ENCODE measurements at places on chromosomes 1 and 21.

- DNase-seq, result no peak
These were observed 1.9 kb downstream of the SAMD13 start for GRCh38 chr1:84303314-84303830.

DNA sequence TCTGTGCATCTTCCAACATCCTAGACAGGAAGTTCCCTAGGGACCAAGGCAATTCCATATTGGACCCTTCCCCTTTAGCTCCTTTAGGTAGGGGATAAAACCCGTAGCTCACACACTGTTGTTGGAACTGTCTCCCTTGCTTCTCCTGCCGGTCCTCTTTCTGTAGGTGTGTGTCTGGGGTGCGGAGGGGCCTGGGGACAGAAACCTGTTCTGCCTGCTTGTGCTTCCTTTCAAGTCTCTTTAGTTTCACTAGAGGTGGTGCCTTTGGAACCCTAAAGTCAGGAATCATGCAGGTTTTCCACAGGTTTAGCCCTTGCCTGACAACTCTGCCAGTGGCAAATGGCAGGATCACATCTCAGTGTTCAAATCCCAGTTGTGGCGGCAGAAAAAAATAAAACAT is 74.6 kb upstream of the PTGFRN start:
- no peak for DNase-seq

DNA sequence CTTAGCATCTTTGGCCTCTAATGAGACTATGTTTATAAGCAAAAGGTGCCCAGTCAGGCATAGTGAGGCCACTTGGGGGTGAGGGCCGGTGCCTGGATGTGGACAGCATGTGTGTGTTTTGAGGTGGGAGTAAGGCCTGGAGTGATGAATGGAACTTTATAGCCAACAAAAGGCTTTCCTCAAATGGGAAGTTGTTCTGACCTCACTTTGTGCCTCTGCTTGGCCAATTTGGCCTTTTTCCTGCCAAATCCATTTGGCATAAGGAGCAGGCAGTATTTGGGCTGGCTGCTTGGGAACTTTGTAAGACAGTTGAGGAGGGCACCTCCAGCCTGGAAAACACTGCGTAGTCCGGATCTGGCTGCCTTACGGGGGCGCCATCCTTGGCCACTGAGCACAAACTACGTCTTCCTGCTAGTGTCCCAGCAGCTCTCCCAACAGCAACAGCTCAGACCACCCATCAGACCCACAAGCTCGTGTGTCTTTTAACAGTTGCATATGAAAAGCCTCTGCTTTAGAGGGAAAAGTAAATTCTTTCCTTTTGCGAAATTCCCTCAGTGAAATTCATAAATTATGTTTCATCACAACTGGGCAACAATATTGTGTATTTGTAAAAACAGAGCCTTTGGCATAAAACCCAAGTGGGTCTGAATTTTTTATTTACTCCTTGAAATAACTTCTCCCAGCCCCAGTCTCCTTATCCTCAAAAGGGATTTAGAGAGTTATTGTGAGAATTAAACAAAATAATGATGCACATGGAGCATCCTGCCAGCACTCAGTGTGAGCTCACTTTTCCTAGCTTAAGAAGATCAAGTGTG is 322.9 kb downstream of the DISC1 start:
- DNase-seq, result no peak

DNA sequence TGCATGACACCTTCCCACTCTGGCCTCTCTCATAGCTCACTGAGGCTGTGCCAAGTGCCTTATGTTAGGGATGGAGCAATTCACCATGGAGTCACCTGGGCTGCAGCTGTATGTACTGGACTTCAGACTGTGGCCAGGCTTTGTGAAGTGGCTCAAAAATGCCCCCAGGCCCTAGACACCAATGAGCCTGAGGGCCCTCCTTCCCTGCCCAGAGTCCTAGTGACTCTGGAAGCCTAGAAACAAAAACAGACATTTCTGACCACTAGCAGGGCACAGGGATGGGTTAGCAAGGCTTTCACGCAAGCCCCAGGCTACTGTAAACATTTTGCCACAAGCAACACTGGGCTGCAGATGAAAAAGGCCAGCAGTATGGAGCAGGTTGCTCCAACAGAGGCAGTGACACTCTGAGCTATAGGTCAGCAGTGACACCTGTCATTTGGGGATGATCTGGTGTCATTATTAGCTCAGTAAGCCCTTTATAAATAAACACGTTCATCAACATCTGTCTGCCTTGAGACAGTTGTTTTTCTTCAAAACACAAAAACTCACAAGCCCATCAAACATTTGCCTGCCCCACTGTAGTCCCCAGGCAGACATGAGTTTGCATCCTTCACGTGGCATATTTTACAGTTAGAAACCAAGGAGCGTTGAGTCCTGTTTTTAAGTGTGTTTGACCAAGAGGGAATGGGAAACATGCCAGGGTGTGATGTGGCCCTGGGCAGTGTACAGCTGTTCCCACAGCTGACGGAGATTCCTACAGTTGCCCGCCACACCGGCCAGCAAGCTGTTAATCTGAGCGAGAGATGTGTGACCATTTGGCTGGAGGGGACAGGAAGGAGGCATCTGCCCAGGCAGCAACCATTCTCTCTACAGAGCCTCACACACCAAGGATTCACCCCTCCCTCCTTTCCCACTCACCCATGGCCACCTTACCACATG is 66.8 kb downstream of the KCNN3 start:
- DNase-seq, result no peak

DNA sequence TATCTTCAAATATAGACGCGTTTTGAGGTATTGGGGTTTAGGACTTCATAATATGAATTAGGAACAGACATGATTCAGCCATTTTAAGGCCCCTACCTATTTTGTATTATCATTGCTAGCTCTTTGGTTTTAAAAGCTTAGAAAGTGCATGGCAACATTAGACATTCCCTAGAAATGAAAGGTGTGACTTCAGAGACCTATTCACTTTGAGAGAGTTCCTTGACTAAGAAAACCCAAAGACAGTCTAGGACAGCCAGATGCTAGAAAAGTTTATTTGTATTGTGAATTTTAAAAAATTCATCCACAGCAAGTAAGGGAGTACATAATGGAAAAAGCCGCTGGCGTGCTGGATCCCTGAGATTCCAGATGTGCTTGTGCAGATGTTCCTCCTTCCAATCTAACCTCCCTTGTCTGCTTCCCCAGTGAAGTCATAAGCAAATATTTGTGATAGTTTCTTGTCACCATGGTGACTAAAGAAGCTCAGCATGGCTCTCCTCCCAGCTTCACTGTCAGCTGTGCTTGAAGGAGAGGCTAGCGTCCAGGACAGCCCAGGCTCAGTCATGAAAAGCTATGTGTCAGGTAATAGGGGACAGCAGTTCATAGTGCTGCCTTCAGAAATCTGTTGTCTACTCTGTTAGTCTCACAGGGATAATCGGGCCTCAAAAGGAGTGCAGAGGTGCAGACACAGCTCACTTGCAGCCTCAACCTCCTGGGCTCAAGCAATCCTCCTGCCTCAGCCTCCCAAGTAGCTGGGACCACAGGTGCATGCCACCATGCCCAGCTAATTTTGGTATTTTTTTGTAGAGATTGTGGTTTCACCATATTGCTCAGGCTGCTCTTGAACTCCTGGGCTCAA is 34.8 kb downstream of the KPNA6 start:
- no peak for DNase-seq

- DNase-seq, result no peak
These were observed 85.5 kb downstream of the C1orf94 start for GRCh38 chr1:34262023-34262853.

DNA sequence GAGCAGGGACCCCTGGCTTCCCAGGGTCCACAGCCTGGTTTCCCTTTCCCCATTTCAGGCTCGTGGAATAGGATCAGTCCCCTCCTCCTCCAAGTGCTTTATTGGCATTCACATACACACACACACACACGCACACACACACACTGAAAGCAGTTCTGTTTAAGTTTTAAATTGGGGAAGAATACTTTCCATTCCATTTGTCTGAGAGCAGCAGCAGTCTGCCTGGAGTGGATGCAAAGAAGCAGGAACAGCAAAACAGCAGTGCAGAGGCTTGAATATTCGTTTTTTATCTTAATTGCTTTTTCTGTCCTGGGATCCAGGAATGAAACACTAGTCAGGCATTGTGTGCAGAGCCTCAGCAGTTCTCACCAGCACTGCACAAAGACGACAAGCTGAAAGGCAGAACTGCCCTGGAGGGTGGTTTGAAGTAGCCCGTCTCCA is 7.1 kb downstream of the CYB561D1 start:
- no peak for DNase-seq
